NCI-H1092 treated with DMSO at 0.1 percent for 48 hours (cell line): ENCODE measurements at places on chromosomes 11 and 22.
A peak's percentile ranks its signal among the peaks of the same experiment; 100 is the strongest.

DNA sequence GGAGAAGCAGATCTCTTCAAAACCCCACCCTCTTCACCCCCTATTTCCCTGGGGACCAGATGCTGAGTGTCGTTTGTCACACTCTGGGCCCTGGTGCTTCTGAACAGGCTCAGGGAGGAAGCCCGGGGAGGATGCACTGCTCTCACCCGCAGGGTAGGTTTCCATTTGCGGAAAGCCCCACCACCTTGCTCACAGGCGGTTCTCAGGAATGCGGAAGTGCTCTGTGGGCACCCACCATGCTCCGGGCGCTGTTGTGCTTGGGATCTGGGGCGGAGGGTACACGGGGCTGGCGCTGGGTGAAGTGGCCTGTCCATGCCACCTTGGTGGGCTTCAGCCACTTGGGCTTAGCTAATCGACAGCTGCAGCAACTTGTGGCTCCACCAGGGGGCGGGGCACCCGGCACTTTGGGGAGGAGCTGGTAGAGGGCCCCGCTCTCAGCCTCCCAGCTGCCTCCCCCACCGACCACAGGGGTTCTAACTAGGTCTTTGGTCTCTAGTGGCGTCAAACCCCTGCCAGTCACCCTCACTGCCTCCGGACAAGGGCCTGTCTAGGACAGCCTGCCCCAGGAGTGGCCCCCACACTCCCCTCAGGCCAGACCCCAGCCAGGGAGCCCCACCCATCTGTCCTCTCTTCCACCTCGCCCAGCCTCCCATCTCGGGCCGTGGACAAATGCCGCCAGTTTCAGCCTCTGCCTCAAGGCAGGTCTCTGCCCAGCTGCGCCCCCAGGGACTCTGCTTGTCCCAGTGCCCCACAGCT is 7.4 kb downstream of the NDUFV1 start:
- peak; percentile 26 for DNase-seq

DNA sequence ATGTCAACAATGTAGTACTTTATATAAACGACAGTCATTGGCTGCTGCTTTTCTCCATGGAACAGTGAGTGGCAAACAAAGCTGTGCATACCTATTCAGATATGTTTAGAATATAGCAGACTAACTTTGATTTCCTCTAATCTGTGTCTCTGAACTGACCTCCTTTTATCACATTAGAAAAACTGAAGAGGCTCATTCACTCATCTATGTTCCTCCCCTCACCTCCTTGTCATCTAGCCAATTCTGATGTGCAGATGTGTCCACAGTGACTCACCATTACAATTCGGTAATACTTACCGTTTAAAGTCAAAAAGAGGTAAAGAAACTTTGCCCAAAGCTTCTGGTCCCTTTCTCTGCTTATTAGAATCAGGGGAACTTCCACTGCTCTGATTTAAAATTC is 51.5 kb upstream of the RPS13 start:
- DNase-seq: no peak

DNA sequence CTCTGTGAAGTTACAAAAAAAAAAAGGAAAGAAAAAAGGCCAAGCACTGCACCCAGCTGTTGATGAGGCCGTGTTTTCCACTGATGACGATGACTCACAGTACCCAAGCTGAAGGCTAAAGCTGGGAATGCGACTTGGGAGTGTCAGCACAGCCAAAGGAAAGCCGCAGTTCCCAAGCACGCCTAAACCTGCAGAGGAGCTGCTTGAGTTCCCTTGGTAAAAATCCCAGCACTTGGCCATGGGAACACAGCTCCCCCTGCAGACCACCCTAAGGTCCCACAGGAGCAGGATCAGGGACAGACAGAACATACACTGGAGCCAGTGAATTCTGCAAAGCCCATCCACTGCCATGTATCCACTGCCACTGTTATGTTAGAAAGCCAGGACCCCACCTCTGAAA is 39.9 kb downstream of the SERGEF start:
- DNase-seq: no peak

- peak; percentile 47 for DNase-seq
Observed at GRCh38 chr11:127027789-127028188, 27.2 kb upstream of the KIRREL3 start.

- peak; percentile 11 for DNase-seq
Observed at GRCh38 chr11:134634897-134635831, 223.1 kb upstream of the B3GAT1 start.

- no peak for DNase-seq
Observed at GRCh38 chr22:23845265-23846080, 6.7 kb upstream of the DERL3 start.

GRCh38 chr11:13215149-13215548 is 62.4 kb upstream of the BMAL1 start:
- no peak for DNase-seq

GRCh38 chr11:15890031-15890713 is 466.2 kb downstream of the SOX6 start:
- DNase-seq: no peak

- DNase-seq: no peak
Observed at GRCh38 chr11:100459811-100460210, 227.3 kb upstream of the ARHGAP42 start.

- DNase-seq: peak; percentile 71
Observed at GRCh38 chr11:45048870-45049691, 97.4 kb upstream of the PRDM11 start.

DNA sequence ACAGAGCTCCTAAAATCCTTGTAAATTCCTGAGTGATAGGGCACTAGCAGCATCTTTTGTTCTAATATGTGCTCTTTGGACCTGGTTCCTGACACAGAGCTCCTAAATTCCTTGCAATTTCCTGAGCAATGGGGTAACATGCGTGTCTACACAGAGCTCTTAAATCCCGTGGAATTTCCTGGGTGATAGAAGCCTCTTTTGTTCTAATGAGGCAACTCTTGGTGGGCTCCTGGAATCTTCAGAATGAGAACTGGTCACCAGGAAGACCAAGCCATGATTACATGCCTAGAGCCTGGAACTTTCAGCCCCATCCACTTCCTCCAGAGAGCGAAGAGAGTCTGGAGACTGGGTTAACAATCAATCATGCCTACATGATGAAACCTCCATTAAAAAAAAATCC is 19.0 kb downstream of the RSF1 start:
- DNase-seq: no peak

DNA sequence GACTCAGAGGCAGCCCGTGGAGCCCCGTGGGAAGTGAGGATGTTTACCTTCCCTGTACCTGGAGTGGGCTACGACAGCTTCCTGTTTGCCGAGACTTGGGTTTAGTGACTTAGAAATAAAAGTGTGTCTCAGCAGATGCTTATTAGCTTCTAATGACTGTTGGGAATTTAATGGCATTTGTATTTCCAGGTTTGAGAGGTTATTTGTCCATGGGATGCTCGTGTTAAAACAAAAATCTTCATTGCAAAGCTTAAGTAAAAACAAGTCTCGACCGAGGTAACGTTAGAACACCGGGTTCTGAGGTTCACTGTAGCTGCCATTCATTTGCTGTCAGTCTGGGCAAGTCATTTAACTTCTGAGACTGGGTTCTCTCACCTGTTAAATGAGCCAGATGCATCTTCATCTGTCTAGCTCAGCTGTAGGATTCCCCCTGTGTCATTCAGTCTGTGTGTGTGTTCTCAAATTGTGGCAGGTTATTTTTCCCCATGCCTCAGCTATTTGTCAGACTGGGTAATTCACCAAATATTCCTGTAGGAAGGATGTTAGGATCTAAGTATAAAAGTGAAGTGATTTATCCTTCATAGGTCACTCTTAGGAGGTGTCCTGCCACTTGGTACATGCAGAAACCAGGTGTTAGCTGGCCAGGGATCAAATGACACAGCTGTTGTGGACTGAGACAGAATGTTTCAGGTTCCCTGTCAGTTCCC is 791 bp downstream of the EI24 start:
- DNase-seq: peak; percentile 23

DNA sequence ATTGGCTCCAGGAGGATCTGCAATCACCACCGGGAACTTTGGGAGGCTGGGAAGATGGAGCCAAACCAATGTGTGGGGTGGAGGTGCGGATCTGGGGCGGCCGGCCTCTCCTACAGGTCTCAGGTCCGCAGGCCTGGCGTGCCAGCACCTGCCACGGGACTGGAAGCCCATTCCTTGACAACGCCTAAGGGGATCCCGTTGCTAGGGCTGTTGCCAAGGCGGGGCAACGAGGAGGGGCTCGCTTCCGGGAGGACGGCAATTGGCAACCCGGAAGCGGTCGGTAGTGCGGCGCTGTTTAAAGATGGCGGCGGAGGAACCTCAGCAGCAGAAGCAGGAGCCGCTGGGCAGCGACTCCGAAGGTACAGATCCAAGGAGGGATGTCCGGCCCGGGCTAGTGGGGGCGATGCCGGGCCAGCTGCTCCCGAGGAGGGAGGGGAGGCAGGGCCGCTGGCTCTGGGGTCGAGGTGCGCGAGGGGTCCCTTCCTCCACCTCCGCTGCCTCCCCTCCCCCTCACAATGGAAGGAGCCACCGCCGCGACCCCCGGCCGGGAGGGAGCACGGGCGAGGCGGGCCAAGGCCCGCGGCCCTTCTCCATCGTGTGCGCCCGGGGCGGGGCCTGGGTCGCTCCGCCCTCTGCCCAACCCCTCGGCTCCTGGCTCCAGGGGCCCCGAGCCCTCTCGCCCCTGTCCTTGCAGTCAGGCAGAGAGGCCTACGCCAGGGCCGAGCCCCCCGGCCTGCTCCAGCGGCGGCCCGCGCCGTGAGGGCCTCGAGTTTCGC is at the start of gene OTUB1:
TSS of gene OTUB1 (plus strand) at position 283 of the 776 bp plus-strand sequence. CDS start at position 302, 19 bp downstream.
- DNase-seq: peak; percentile 93

DNA sequence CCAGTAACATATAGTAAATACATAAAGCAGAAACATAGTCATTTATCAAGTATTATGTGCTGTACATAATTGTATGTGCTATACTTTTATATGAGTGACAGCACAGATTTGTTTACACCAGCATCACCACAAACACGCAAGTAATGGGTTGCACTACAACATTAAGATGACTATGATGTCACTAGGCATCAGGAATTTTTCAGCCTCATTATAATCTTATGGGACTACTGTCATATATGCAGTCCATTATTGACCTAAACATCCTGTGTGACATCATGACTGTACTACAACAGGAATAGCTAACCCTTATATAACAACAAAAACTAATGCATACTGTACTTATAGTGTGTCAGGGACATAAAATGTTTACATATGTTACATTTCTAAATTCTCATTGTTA is 50.2 kb upstream of the IZUMO1R start:
- DNase-seq: no peak

DNA sequence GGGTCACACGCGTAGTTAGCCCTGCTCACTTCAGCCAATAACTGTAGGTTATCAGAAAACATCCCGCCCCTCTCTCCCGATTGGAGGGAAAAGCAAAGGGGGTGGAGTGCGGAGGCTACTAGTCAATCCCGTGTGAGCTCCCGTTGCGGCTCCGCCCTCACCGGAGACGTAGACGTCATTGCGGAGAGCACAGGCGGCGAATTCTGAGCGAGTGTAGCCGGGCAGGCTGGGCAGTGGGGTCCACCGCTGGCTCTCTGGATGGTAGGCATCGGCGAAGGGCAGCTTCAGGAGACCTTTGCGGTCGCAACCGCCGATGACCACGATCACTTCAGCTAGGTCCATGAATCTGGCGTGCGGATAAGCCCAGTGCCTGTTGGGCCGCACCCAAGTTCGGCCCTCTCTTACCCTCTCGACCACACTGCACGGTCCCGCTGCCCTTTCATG is 4.7 kb downstream of the KLHL35 start:
- no peak for DNase-seq

GRCh38 chr11:66548774-66549630 is 2.3 kb downstream of the ACTN3 start:
- DNase-seq: no peak

GRCh38 chr11:43992834-43993637 is 50.6 kb downstream of the C11orf96 start:
- DNase-seq: peak; percentile 30

DNA sequence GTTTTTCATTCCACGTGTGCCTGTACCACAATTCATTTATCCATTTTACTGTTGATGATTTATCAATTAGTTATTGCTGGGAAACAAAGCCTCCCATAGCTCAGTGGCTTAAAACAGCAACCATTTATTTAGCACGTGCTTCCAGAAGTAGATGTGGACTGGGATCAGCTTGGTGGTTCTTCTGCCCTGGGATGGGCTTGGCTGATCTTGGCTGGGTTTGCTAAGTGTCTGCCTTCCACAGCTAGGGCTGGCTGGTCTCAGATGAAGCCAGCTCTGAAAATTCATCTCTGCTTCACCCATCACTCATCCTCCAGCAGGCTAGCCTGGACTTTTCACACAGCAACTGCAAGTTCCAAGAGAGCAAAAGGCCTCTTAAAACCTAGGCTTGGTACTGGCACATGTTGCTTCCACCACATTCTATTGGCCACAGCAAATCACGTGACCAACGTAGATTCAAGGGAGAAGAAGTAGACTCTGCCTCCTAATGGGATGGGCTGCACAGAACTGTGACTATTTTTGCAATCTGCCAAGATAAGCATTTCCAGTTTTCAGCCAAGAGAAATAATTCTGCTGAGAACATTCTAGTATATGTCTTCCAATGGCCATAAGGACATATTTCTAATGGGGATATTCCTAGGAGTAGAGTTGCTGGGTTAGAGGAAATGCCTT is 124.9 kb downstream of the MN1 start:
- DNase-seq: no peak

- no peak for DNase-seq
Observed at GRCh38 chr11:132855516-132855915, 676.8 kb downstream of the OPCML start.

- no peak for DNase-seq
Observed at GRCh38 chr11:1163321-1163910, 5.7 kb downstream of the MUC5AC start.

- DNase-seq: no peak
Observed at GRCh38 chr11:119919656-119920055, 190.7 kb upstream of the NECTIN1 start.

GRCh38 chr11:76962583-76963416 is 71.4 kb upstream of the B3GNT6 start:
- DNase-seq: no peak

- DNase-seq: no peak
Observed at GRCh38 chr11:132588366-132588765, 943.9 kb downstream of the OPCML start.

GRCh38 chr22:48642550-48642949 is 1185.1 kb downstream of the BRD1 start:
- no peak for DNase-seq

- DNase-seq: no peak
Observed at GRCh38 chr11:31535479-31535878, 25.9 kb downstream of the ELP4 start.

DNA sequence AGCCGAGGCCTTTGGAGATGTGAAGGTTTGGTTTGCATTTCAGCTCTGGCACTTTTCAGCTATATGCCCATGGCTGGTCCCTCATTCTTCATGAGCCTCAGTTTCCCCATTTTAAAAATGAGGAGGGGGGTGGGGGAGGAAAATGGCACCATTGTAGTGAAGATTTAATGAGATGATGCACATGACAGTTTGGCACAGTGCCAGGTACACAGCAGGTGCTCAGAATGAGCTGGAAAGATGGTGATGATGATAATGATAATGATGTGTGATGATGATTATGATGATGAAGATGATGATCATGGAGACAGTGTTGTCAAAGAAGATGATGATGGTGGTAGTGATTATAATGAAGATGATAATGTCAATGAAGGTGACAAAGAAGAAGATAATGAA is 24.3 kb upstream of the FGF3 start:
- DNase-seq: no peak

DNA sequence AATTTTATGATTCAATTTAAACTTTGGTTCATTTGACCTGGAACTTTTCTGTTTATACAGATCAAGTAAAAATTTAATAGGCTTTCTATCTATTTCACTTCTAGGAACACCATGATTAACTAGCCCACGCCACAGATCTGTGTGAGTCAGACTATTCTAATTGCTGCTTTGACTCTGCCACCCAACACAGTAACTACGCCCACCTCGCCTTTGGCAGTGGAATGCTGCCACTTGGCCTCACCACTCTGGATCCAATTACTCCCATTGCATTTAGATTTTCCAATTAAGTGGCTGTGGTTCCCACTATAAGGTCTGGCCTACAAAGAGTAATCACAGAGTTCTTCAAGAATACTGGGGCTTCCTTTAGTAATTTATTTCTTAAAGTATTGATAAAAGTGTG is 46.6 kb upstream of the LIN7C start:
- no peak for DNase-seq
